ENCODE measurements at places on chromosomes 6 and 20.

- DNase-seq = no peak
Observed at GRCh38 chr20:40687384-40688128, 1.5 kb downstream of the MAFB start.

GRCh38 chr20:41176711-41177552, 39.6 kb downstream of the PLCG1 start:
- DNase-seq = no peak

- no peak for DNase-seq
Observed at GRCh38 chr6:146087386-146087785, 58.5 kb downstream of the GRM1 start.

DNA sequence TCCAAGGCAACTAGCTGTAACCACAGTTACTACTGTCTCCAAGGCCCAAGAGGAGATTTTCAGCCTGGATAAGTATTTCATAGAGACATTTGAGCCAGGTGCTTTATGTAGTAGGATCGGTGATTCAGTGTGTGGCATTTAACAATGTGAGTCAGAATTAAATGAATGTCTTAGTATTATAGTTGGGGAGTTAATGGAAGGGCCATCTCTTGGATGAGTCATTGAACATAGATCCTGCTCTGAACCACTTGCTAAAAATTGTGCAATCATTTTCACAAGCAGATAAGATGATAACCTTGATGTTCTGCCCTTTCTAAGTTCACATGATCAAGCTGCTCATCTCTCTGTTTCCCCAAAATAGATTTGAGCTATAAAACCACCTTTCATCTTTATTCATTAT, 668.9 kb upstream of the CITED2 start:
- DNase-seq = no peak

- no peak for DNase-seq
Observed at GRCh38 chr6:87738000-87738399, 36.0 kb upstream of the AKIRIN2 start.

GRCh38 chr6:20110478-20110877, 101.8 kb downstream of the MBOAT1 start:
- DNase-seq = no peak

DNA sequence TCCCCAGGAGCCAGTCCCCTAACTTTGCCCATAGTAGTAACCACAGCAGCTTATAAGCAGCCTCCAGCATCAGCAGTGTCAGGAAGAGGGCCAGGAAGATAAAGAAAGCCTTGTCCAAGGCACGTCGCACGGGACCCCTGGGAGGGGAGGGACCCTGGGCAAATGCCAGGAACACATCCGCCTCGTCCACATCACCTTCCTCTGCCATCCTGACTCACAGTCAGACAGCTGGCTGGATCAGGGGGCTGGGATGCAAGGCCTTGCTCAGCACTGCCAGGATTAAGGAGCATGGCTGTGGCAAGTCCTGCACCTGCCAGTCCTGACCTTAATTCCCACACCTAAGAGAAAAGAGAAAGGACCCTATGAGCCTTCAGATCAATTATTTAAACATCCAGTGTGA, 11.5 kb upstream of the ZBTB22 start:
- DNase-seq = no peak

- no peak for DNase-seq
Observed at GRCh38 chr6:81786150-81786549, 33.7 kb upstream of the TENT5A start.

GRCh38 chr20:33119725-33120720, 40.6 kb downstream of the BPIFB4 start:
- DNase-seq = no peak

DNA sequence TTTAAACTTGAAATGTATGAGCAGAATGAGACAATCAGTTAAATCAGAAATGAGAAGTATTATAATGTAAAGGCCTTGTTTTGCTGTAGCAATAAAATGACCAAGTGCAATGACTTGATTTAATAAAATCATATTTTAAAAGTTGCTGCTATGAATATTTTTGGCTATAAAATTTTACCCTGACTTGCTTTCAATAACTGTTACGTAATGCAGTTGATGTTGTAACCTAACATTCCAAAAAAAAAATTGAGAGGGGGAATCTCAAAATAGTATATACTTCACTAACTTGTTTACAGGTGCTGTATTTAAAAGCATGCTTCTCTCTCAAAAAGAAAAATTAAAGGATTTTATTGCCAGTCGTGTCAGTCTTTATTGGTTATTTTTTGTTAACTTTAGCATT, 71.6 kb upstream of the ADGRF4 start:
- no peak for DNase-seq

DNA sequence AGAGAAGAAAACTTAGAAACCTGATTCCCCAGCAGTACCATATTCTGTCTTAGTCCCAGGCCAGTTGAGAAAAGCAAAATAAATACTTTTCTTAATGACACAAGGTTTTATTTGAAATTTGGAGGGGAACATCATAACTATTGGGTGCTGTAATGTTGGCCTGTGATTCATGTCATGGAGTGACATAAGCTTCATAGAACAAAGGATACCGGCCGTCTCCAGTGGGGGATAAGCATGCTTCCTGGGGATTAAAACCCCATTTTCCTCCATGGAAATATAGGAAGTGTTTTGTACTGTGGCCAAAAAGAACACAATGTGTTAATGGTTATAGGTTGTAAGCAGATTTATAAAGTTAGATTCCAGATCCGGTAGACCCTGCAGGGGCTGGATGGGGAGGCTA, 18.0 kb downstream of the MTHFD1L start:
- no peak for DNase-seq

Measured in Jurkat, Clone E6-1 (cell line).